T-helper 2 cell (primary cell): ENCODE measurements at places on chromosomes 3 and 15.

DNA sequence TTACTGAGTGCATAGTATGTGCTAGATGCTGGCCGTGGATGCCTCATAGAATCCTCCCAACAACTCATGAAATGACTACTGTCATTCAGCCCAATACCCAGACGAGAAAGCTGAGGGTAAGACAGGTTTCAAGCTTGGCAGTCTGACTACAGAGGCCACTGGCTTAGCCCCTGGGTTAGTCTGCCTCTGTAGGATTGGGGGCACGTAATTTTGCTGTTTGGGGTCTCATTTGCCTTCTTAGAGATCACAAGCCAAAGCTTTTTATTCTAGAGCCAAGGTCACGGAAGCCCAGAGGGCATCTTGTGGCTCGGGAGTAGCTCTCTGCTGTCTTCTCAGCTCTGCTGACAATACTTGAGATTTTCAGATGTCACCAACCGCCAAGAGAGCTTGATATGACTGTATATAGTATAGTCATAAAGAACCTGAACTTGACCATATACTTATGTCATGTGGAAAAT lies 1.0 kb upstream of the CCR5 start:
- no peak for DNase-seq

DNA sequence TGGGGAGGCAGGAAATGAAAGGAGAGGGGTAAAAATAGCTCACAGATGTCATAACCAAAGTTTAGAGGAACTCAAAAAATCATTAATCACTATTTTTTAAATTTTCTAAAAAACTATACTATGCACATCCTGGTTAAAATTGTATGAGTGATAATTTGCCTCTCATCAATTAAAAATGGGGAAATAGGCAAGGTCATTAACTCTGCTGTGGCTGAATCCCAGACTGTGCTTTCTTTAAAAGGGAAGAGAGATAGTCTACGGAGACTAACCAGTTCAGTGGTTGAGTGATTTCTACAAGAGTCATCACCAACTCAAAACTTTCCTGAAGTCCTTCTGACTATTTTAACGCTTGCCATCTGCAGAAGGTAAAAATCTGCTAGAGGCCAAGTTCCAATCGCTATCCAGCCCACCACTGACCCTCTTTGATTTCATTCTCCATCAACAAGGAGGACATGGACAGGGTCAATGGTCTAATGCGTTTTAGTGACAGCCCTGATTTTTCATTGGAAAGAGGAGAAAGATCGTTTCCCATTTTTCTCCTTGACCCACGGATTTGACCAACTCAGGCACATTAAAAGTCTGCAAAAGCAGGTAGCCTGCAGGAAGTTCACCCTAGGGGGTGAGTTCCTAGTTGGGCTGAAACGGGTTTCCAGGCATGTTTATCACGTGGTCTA lies 850 bp downstream of the SUCLG2 start:
- no peak for DNase-seq

DNA sequence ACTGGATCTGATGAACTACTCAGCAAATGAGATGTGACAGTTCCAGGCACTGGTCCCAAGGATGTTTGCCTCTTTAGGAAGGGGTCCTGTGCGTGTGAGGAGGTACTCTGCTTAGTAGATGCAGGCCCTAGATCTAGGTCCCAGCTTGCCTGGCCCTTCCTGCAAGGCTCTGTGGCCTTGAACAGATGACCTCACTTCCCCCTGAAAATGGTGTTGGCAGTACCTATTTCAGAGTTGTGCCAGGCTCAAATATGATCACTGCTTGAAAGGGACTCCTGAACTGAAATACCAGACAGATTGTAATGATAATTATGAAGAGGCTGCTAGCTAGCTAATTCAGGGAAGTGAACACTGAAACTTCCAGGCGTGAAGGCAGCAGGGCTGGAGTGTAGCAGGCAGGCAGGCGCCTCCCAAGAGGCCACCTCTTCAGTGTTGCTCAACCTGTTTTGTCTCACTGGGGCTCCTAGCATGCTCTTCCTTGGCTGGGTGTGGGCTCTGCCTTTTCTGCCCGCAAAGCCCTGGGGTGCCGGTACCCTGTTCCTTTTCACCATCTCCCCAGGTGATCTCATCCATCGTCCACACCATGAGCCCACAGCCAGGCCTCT lies 24.1 kb upstream of the CPNE9 start:
- no peak for DNase-seq

GRCh38 chr3:60573494-60573893 lies 677.8 kb downstream of the FHIT start:
- DNase-seq, result no peak

DNA sequence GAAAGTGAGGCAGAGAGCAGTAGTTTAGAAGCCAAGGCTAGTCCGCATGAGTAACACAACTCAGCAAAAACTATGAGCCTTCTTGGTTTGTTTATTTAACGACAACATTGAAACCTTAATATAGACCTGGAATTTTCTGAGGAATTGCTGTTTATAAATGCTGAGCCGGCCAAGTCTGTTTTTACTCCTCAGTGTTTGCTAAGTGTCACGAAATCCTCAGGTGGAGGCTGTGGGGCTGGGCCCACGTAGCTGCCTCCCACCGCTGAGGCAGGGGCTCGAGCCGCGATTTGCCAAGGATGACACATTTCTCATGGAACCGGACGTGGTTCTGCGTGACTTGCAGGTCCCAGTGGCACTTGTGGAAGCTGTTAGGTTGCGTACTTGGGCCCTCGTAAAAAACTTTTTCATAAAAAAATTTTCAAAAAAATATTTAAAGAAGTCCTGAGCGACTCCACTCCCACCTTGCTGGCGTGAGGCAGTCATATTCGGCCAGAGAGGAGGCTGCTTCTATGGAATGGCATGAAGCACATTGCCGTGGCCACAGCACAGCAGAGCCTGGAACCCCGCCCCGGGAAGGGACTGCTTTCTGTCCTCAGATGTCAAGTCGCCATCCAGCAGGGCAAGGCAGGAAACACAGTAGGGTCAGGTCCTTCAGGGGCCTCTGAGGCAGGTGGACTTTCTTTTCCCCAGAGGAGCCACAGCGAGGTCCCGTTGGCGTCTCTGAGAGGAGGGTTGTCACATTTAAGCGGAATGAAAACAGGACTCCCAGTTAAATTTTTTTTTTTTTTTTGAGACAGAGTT lies 64.8 kb upstream of the PCSK6 start:
- DNase-seq, result no peak

GRCh38 chr15:80404057-80404760 lies at the start of gene ARNT2:
ARNT2 (plus strand) TSS chr15:80404382; CDS start chr15:80404516, 134 bp downstream.
- no peak for DNase-seq

DNA sequence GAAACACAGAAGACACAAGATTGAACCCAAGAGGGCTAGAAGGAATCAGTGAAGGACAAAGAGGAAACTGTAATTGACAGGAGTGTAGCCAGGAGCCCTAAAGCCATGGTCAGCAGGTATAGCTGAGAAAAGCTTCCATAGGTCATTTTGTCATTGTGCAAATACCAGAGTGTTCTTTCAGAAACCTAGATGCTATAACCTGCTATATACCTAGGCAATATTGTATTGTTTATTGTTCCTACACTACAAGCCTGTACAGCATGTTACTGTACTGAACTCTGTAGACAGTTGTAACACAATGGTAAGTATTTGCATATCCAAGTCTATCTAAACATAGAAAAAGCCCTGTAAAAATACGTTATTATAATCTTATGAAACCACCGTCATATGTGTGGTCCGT lies 119.3 kb upstream of the LRRFIP2 start:
- no peak for DNase-seq

DNA sequence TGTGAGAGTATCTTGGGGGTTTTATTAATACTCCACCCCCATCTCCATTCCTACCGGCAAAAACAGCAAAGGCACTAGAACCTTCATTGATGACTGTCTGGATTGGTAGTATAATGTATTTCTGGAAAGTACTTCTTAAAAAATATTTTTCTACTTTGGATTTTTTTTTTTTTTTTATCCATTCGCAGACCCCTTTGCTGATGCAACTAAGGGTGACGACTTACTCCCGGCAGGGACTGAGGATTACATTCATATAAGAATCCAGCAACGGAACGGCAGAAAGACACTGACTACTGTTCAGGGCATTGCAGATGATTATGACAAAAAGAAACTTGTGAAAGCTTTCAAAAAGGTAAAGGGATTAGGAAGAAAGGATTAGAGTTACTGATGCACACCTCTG lies 1.2 kb downstream of the EIF1B start:
- no peak for DNase-seq

DNA sequence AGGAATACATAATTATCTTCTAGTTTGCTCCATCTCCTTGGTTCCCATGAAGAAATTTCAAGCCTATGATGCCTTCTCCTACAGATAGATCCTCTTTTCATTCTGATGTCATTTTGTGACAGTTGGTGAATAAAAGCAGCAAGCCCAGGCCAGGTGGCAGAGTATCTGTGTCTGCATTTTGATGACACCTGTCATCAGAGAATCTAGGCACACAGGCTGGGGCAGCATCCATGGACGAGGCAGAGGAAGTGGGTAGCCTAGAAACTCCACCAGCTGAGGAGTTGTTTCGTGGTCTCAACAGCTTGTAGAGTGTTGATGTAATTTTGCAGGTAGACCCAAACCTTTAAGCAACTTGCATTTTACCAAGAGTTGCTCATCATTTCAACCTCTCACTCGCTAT lies 269.8 kb downstream of the FEZF2 start:
- DNase-seq, result no peak

DNA sequence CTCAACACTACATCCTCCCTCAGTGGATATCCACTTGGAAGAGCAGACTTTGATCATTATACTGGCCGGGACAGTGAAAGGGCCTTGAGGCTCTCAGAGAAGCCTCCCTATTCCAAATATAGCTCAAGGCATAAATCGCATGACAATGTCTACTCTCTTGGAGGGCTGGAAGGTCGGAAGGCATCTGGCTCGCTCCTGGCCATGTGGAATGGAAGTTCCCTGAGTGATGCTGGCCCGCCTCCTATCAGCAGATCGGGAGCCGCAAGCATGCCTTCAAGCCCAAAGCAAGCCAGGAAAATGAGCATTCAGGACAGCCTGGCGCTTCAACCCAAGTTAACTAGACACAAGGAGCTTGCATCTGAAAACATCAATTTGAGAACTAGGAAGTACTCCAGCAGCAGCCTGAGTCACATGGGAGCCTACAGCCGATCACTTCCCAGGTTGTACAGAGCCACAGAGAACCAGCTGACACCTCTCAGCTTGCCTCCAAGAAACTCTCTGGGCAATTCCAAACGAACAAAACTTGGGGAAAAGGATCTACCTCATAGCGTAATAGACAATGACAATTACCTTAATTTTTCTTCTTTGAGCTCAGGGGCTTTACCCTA lies 25.4 kb downstream of the PHLDB2 start:
- no peak for DNase-seq

- DNase-seq, result no peak
These were observed 456.0 kb downstream of the TUSC7 start for GRCh38 chr3:117165601-117166051.

- no peak for DNase-seq
These were observed 3.3 kb downstream of the HES1 start for GRCh38 chr3:194139071-194139813.

DNA sequence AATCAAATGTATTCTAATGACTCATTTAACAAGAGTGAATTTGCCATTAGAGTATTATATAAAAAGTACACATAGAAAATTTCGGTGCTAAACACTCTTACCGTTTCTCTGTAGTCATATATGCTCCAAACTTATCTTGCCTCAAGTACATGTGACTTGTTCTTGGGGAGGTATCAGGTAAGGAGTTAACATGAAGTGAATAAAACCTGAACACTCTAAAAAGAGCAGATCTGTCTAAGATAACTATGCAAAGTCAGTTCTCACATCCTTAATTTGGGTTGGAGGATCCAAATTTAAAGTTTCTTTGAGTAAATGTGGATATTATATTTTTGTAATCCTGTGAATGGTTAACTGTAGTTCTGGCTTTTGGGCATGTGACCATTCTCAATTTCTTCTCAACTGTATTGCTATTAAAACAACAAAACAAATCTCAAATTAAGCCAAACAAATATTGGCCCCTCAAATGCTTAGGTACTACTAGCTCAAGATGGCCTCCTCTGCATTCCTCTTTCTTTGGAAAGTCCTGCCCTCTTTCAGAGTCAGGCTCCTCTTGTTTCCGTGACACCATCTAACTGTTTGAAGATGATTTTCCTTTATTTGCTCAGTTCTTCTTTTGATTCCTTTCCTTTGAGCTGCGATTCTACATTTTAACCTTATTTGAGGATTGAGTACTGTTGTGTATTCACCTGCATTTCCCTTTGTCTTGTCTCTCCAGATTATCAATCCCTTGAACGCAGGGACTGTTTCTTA lies 4.2 kb downstream of the EDEM1 start:
- no peak for DNase-seq

- DNase-seq, result no peak
These were observed 121.3 kb upstream of the IQSEC1 start for GRCh38 chr3:13194285-13195209.

GRCh38 chr15:59792359-59792758 lies 103.2 kb upstream of the BNIP2 start:
- DNase-seq, result no peak

DNA sequence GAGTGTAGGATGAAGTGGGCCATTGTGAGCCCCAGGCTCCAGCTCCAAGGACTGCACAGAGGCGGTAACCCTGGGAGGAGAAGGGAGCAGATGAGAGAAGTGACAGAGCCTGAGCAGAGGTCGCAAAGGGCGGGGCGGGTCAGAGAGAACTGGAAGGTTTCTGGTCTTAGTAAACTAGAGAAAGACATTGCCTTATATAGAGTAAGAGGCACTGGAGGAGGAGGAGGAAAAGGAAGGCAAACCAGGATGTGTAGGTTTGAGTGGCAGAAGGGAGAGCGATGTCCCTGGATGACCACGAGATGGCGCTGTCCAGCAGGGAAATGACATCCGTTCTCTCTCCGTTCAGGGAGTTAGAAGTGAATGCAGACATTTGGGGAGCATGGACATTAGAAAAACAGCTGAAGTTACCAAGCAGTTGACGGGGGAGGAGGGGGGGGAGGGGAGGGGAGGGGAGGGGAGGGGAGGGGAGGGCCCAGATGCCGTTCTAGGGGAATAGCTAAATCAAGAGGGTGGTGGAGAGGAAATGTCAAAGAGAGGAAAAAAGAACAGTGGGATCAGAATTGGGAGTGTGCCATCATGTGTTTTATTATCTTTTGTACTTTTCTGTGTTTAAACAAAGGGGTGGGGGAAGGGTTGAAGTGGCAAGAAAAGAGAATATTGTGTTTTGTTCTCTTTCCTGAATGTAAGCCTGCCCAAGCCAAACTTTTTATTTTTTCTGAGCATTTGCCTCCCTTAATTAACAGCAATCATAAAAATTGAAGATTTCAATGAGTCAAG lies 48.8 kb downstream of the STARD5 start:
- DNase-seq, result peak; percentile 87

- DNase-seq, result no peak
These were observed 68.8 kb upstream of the IQSEC1 start for GRCh38 chr3:13141991-13142412.

DNA sequence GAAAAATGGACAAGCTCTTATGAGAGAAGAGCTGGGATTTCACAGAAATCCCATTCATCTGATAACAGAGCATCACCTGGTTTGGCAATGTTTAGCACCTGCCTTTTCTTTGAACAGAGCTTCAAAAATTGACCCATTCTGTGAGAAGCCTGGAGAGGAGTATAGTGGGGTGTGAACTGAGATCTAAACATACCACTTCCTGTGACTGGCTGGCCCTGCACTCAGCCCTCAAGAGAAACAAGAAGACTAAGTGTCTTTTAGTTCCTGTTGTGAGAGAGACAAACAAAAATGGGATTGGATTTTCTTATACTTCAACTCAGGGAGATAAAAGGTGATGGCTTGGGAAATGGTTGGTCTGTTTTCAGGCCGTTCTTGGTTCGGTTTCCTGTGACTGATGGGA lies 1060.2 kb downstream of the ROBO1 start:
- DNase-seq, result no peak
